Stimulated activated CD4-positive, alpha-beta T cell treated with anti-CD3 and anti-CD28 coated beads, Interleukin-1b, Interleukin-23, amount 100 ng/mL, for 1 hour (primary cell): ENCODE measurements at places on chromosomes 16 and 17.

DNA sequence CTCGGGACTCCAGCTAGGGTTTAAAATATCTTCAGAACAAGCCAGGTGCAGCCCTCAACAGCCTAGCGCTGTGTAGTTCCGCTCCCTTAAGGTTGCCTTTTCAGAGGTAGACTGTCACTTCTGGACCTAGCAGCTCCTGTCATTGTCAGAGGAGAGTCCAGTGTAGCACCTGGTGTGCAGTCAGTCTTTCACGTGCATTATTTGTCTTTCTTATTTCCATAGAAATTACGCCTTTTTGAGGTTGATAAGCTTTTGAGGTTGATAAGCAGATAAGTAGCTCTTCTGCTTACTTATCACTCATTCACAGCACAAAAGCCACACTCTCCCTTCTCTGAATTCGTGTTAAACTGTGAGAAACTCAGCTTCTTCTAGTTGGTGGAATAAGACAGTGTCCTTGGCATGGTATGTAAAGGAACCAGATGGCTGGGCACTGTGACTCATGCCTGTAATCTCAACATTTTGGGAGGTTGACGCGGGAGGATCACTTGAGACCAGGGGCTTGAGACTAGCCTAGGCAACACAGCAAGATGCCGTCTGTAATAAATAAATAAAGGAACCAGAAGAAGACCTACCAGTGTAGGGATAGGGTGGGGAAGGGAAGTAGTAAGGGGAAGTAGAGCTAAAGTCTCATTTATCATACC is 10.2 kb downstream of the EEF2K start:
- no peak for DNase-seq

- no peak for DNase-seq
Measured at GRCh38 chr17:42560246-42560645, 1.7 kb upstream of the COASY start.

- no peak for DNase-seq
Measured at GRCh38 chr16:57720142-57720575, 15.4 kb upstream of the KATNB1 start.

DNA sequence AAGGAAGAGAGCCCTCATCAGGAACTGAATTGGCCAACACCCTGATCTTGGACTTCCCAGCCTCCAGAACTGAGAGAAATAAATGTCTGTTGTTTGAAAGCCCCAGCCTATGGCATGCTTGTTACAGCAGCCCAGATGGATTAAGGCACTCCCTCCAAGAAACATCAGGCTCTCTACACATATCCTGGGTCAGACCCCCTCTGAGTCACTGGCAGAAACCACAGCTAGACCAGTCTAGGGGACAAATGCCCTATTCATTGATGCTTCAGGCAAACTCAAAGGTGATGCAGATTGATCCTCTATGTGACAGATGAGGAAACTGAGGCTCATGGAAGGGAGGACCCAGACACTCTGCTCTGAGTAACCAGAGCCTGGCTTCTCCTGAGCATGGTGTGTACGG is 116.8 kb downstream of the WSCD1 start:
- no peak for DNase-seq

- no peak for DNase-seq
Measured at GRCh38 chr17:46968224-46968834, 10.7 kb downstream of the RPRML start.

GRCh38 chr17:29640413-29640812 is 17.7 kb upstream of the CORO6 start:
- DNase-seq: no peak

- DNase-seq: no peak
Measured at GRCh38 chr17:78766743-78767294, 15.3 kb downstream of the CYTH1 start.

DNA sequence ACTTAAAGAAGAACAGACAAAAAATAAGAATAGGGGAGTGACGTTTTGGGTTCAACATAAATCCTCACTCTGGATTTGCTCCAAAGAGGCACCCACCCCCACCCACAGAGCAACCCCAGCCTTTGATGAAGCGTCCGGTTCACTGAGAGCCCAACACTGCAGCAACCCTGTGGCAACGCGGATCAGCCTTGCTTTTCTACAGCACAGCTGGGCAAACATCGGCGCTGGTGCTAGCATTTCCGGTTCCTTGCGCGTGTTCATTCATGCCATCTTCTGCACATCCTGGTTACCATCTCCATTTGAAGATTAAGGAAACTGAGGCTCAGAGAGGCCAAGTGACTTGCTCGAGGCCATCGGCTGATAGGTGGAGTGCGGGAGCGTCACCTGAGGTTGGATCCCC is 8.7 kb upstream of the GINS2 start:
- no peak for DNase-seq
